Skeletal muscle cell (primary cell): ENCODE measurements at places on chromosomes 11 and 22.

DNA sequence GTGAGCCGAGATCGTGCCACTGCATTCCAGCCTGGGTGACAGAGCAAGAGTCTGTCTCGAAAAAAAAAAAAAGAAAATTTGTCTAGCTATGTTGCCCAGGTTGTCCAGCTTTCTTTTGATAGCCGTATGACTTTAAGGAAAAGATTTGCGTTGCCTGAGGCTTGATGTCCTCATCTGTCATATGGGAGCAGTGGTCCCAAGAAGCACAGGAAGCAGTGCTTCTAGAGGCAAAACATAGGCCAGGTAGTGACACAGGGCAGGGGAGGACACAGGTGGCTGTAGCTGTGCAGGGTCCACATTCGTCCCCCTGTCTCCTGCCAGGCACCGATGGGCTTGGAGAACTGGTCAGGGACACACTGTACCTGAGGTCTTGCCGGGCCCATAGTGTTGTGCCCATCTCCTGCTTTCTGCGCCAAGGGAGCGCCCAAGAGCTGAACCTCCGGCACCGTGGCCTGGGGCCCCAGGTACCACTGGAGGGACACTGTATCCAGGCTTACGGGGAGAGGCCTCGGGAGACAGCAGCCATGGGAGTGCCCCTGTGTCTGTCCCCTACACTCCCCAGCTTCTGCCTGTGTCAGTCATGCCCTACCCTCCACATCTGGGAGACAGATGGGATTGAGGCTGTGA is 1.4 kb downstream of the LRRC74B start:
- DNase-seq, result no peak

DNA sequence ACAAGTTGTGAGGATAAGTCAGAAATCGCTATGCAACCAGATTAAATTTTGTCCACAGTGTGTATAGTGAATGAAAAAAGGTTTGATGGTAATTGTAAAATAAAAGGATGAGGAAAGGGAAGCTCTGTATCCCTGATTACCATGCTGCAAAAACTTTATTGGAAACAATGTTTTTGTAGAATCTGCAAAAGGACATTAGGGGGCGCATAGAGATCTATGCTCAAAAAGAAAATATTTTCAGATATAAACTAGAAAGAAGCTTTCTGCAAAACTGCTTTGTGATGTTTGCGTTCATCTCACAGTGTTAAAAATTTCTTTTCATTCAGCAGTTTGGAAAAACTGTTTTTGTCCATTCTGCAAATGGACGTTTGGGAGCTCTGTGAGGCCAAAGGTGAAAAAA is 390.5 kb downstream of the OR4C45 start:
- no peak for DNase-seq

- DNase-seq, result no peak
Measured at GRCh38 chr11:61353131-61354067, 8.3 kb downstream of the CYB561A3 start.

DNA sequence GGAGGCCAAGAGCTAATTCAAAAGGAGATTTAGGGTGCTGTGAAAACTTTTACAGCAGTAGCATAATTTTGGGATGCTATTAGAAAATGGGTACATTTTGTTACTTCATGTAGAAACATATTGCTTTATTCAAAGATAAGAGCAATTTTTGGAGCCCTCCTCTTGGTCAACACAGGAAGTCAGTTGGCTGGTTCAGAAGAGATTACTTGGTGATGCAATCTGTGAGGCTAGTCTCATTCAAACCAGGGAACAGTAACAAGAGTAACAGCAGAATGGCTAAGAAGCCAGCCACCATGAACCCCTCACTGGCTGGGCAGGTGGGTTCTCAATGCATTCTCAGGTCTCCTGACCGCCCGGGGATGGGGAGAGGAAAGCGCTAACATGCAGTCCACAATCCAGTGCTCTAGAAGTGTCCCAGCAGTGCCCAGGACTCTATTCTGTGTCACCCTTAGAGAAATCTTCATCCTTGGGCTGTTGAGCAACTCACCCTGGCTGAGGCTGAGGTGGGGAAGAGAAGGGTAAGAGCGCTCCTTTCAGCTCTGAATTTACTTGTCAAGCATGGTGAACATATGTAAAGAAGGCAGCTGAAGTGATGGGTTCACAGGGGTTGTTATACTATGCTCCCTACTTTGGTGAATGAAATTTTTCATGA is 262.2 kb upstream of the UBASH3B start:
- DNase-seq, result no peak

DNA sequence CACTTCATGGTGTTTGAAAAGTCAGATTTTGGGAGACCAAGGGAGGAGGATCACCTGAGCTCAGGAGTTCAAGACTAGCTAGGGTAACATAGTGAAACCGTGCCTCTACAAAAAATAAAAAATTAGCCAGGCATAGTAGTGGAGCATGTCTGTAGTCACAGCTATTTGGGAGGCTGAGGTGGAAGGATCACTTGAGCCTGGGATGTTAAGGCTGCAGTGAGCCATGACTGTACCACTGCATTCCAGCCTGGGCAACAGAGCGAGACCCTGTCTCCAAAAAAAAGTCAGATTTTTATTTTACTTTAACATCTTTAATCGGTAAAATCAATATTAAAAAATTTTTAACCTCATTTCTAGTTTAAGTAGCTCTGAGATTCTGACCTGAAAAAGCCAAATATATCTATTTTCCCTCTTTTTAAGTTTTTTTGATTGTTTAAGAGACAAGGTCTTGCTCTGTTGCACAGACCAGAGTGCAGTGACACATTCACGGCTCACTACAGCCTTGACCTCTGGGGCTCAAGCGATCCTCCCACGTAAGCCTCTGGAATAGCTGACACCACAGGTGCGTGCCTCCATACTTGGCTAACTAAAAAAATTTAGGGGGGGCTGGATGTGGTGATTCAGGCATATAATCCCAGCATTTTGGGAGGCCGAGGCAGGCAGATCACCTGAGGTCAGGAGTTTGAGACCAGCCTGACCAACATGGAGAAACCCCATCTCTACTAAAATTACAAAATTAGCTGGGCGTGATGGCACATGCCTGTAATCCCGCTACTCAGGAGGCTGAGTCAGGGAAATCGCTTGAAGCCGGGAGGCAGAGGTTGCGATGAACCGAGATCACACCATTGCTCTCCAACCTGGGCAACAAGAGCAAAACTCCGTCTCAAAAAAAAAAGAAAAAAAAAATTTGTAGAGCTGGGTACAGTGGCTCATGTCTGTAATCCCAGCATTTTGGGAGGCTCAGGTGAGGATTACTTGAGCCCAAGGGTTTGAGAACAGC is 48.4 kb downstream of the SFI1 start:
- no peak for DNase-seq
